ENCODE measurements at places on chromosomes 4 and X.

- no peak for DNase-seq
- no peaks in the 10 kb centered on the region for H3K27me3 ChIP-seq
- H3K36me3 ChIP-seq: no peaks in the 10 kb centered on the region
- H3K27ac ChIP-seq: no peak overlapping the region
Observed at GRCh38 chr4:156538210-156538609, 433.4 kb downstream of the PDGFC start.

GRCh38 chr4:184653650-184654049 lies 4.1 kb downstream of the PRIMPOL start:
- DNase-seq: no peak
- H3K36me3 ChIP-seq: no peaks in the 10 kb centered on the region
- H3K4me1 ChIP-seq: peaks cover 3% of the 10 kb centered on the region
- H3K27me3 ChIP-seq: no peaks in the 10 kb centered on the region
- no peak overlapping the region for H3K27ac ChIP-seq

GRCh38 chrX:13627306-13627705 lies 25.6 kb upstream of the TCEANC start:
- no peaks in the 10 kb centered on the region for H3K27me3 ChIP-seq
- no peak overlapping the region for H3K4me3 ChIP-seq
- H3K36me3 ChIP-seq: no peaks in the 10 kb centered on the region

- H3K36me3 ChIP-seq: no peaks in the 10 kb centered on the region
- no peak overlapping the region for H3K27ac ChIP-seq
- H3K4me3 ChIP-seq: no peak overlapping the region
- no peaks in the 10 kb centered on the region for H3K27me3 ChIP-seq
- no peak for DNase-seq
Observed at GRCh38 chrX:3962511-3963311, 249.3 kb upstream of the PRKX start.

- H3K4me3 ChIP-seq: no peak overlapping the region
- no peaks in the 10 kb centered on the region for H3K27me3 ChIP-seq
- DNase-seq: no peak
- H3K27ac ChIP-seq: no peak overlapping the region
Observed at GRCh38 chr4:82639971-82640370, 78.2 kb upstream of the TMEM150C start.

DNA sequence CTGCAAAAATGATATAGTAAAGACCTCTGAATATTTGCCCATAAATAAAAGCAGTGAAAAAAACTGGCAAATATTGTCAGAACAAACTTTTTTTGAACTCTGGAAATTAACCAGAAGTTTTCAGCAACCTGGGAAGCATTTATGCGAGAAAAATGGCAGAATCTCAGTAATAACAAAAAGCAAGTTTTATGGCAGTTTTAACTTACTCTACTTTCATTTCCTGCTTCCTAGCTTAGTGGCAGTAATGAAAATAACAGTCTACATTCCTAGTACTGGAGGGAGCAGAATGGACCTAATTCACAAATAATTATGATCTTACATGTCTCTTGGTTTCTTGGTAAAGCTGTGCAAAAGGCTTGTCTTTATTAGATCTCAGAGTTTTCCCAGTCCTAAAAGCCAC lies 460.1 kb downstream of the NAF1 start:
- H3K27ac ChIP-seq: no peak overlapping the region
- H3K27me3 ChIP-seq: no peaks in the 10 kb centered on the region
- H3K4me3 ChIP-seq: no peak overlapping the region
- no peak for DNase-seq

GRCh38 chrX:153406011-153406410 lies 4.9 kb upstream of the PNMA6E start:
- H3K4me1 ChIP-seq: no peaks in the 10 kb centered on the region
- H3K36me3 ChIP-seq: no peaks in the 10 kb centered on the region
- H3K4me3 ChIP-seq: no peak overlapping the region
- DNase-seq: no peak
- H3K27me3 ChIP-seq: peaks cover 6% of the 10 kb centered on the region

- H3K4me1 ChIP-seq: no peaks in the 10 kb centered on the region
- H3K4me3 ChIP-seq: no peak overlapping the region
- H3K36me3 ChIP-seq: no peaks in the 10 kb centered on the region
- no peak overlapping the region for H3K27ac ChIP-seq
Observed at GRCh38 chrX:20954014-20954413, 420.2 kb upstream of the CNKSR2 start.

DNA sequence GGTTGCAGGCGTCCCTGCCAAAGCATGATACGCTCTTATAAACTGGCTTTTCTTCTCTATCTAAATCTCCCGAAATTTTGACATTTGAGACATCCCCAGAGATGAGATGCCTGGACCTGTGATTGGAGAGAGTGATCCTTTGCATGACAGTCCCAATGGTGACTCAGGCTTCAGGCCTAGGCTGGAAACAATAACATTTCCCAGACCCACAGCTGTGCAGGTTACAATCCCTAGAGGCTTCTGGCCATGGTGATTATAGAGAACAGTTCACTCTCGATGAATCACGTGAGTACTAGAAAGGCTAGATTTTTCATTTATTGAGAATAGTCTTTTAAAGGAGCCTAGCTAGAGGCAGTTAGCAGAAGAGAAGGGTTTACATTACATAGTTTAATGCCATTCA lies 75.9 kb downstream of the SPATA18 start:
- H3K27me3 ChIP-seq: no peaks in the 10 kb centered on the region
- no peak overlapping the region for H3K27ac ChIP-seq
- H3K36me3 ChIP-seq: no peaks in the 10 kb centered on the region
- H3K4me3 ChIP-seq: no peak overlapping the region

GRCh38 chrX:16222151-16222550 lies 54.9 kb downstream of the MAGEB17 start:
- H3K4me1 ChIP-seq: no peaks in the 10 kb centered on the region
- DNase-seq: no peak
- H3K27me3 ChIP-seq: no peaks in the 10 kb centered on the region
- no peaks in the 10 kb centered on the region for H3K36me3 ChIP-seq

GRCh38 chrX:78922754-78923153 lies 22.4 kb upstream of the P2RY10 start:
- DNase-seq: no peak
- no peaks in the 10 kb centered on the region for H3K4me1 ChIP-seq
- H3K4me3 ChIP-seq: no peak overlapping the region
- H3K36me3 ChIP-seq: no peaks in the 10 kb centered on the region
- no peaks in the 10 kb centered on the region for H3K27me3 ChIP-seq

DNA sequence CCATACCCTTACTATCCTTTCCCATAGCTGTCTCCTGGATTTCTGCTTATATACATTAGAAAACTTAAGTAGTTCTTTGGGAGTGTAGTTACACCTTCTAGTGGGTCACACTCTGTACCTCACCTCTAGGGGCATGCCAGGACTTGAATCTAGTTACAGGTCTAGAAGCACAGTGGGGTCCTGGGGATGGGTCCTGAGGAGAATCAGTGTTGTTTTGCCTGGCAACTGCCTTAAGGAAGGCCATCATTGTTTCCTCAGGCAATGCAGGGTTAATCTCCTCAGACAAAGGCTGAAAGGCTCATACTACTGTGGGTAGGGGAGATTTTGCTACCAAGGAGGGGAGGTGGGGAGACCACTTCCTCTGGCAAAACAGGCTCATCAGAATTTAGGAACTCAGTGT lies 750.3 kb downstream of the FAT4 start:
- H3K27me3 ChIP-seq: no peaks in the 10 kb centered on the region
- no peaks in the 10 kb centered on the region for H3K4me1 ChIP-seq
- H3K36me3 ChIP-seq: no peaks in the 10 kb centered on the region
- H3K4me3 ChIP-seq: no peak overlapping the region
- no peak for DNase-seq

DNA sequence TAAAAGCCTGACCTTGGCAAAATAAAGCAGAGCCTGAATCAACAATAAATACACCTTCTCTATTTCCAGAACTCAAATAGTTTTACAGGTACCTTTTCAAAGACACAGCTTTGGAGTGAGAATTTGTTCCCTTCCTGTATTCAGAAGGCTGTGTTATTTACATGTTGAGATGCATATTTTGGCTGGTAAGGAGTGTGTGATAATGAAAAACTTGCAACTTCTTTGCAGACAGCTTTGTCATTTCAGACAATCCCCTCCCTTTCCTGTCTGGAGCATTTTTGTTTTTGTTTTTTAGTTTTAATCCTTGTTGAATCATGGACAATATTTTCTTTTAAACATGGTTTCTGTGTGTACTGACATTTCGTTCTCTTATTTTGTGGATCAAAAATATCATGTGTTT lies 493.8 kb downstream of the FAT4 start:
- H3K27me3 ChIP-seq: no peaks in the 10 kb centered on the region
- no peak for DNase-seq
- H3K36me3 ChIP-seq: no peaks in the 10 kb centered on the region
- no peak overlapping the region for H3K4me3 ChIP-seq
- H3K4me1 ChIP-seq: no peaks in the 10 kb centered on the region
- H3K27ac ChIP-seq: no peak overlapping the region

DNA sequence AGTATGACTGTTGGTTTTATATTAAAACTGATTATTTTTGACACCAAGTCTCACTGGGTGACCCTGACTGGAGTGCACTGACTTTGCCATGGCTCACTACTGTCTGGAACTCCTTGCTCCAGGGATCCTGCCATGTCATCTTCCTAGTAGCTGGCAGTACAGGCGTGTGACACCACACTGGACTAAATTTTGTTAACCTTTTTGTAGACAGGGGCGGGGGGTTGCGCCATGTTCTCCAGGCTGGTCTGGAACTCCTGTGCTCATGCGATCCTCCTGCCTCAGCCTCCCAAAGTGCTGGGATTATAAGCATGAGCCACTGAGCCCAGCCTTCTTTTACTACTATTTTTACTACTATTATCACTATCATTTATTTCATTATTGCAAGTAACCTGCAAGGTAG lies 8.9 kb downstream of the XAGE1A start:
- no peak overlapping the region for H3K4me3 ChIP-seq
- H3K27me3 ChIP-seq: no peaks in the 10 kb centered on the region
- no peak for DNase-seq
- no peak overlapping the region for H3K27ac ChIP-seq
- no peaks in the 10 kb centered on the region for H3K36me3 ChIP-seq
- no peaks in the 10 kb centered on the region for H3K4me1 ChIP-seq

- H3K36me3 ChIP-seq: no peaks in the 10 kb centered on the region
- DNase-seq: peak; percentile 63
- no peak overlapping the region for H3K27ac ChIP-seq
Observed at GRCh38 chrX:40099055-40099958, 1.5 kb upstream of the BCOR start.

- H3K27ac ChIP-seq: no peak overlapping the region
- H3K4me1 ChIP-seq: no peaks in the 10 kb centered on the region
- H3K27me3 ChIP-seq: no peaks in the 10 kb centered on the region
- H3K36me3 ChIP-seq: no peaks in the 10 kb centered on the region
- DNase-seq: no peak
- no peak overlapping the region for H3K4me3 ChIP-seq
Observed at GRCh38 chr4:185598846-185599552, 63.7 kb upstream of the PDLIM3 start.

- DNase-seq: no peak
- H3K4me3 ChIP-seq: no peak overlapping the region
- peaks cover 2% of the 10 kb centered on the region for H3K36me3 ChIP-seq
Observed at GRCh38 chr4:16508968-16509367, 282.7 kb upstream of the TAPT1 start.

DNA sequence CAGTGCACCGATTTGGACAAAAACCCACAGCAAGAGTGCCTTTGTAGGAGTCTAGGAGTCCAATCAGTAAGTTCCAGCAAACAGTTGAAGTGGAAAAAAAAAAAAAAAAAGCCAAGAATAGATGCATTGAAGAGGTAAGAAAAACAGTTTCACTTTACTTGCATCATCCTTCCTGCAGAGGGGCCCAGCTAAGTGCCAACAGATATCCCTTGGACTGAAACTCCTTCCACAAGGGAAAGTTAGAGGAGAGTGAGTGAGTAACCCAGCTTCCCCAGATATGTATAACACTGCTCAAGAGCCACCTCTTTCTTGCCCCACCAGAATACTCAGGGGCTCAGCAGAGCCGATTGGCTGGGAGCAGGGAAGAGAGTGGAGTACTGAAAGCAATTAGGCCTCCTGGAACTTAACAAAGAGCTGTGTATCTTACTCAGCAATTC lies 617.7 kb upstream of the SMIM31 start:
- DNase-seq: no peak
- H3K27ac ChIP-seq: no peak overlapping the region
- H3K36me3 ChIP-seq: no peaks in the 10 kb centered on the region
- no peak overlapping the region for H3K4me3 ChIP-seq
- no peaks in the 10 kb centered on the region for H3K27me3 ChIP-seq

GRCh38 chr4:74823194-74823593 lies 28.9 kb upstream of the BTC start:
- H3K4me3 ChIP-seq: no peak overlapping the region
- H3K27me3 ChIP-seq: no peaks in the 10 kb centered on the region
- no peak for DNase-seq
- no peak overlapping the region for H3K27ac ChIP-seq
- H3K4me1 ChIP-seq: no peaks in the 10 kb centered on the region
- no peaks in the 10 kb centered on the region for H3K36me3 ChIP-seq

DNA sequence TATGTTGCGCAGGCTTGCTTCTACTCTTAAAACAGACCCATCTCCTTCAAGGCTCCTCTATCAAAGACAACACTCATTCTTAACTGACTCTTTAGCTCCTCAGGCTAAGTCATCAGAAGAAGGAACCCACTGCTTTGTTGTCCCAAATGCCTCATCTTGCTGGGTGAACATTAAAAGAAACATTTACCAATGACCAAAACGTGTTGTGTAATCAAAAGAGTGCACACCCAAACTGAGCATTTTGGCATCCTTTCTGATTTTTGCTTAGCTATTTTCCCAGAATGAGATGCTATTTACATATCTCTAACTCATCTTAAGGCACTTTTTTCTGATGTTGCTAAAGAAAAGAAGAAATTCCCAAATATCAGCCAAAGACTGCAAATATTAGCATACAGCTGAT lies 131.7 kb upstream of the VCX3A start:
- H3K4me1 ChIP-seq: no peaks in the 10 kb centered on the region
- no peak for DNase-seq
- H3K27me3 ChIP-seq: no peaks in the 10 kb centered on the region
- no peaks in the 10 kb centered on the region for H3K36me3 ChIP-seq
- no peak overlapping the region for H3K4me3 ChIP-seq

GRCh38 chr4:91826186-91826585 lies 477.6 kb upstream of the GRID2 start:
- no peaks in the 10 kb centered on the region for H3K36me3 ChIP-seq
- DNase-seq: no peak
- H3K4me1 ChIP-seq: no peaks in the 10 kb centered on the region
- no peaks in the 10 kb centered on the region for H3K27me3 ChIP-seq
- H3K4me3 ChIP-seq: no peak overlapping the region
- H3K27ac ChIP-seq: no peak overlapping the region

- DNase-seq: no peak
- no peaks in the 10 kb centered on the region for H3K27me3 ChIP-seq
- H3K36me3 ChIP-seq: no peaks in the 10 kb centered on the region
- H3K27ac ChIP-seq: no peak overlapping the region
- no peaks in the 10 kb centered on the region for H3K4me1 ChIP-seq
Observed at GRCh38 chrX:24659106-24659505, 12.0 kb upstream of the PCYT1B start.

GRCh38 chr4:69576251-69576877 lies 63.1 kb downstream of the UGT2A2 start:
- H3K27ac ChIP-seq: no peak overlapping the region
- H3K4me1 ChIP-seq: no peaks in the 10 kb centered on the region
- no peaks in the 10 kb centered on the region for H3K27me3 ChIP-seq
